ENCODE measurements at places on chromosomes 5 and 9.

- DNase-seq: no peak
These were observed 59.6 kb upstream of the CPLANE1 start for GRCh38 chr5:37308793-37309192.

DNA sequence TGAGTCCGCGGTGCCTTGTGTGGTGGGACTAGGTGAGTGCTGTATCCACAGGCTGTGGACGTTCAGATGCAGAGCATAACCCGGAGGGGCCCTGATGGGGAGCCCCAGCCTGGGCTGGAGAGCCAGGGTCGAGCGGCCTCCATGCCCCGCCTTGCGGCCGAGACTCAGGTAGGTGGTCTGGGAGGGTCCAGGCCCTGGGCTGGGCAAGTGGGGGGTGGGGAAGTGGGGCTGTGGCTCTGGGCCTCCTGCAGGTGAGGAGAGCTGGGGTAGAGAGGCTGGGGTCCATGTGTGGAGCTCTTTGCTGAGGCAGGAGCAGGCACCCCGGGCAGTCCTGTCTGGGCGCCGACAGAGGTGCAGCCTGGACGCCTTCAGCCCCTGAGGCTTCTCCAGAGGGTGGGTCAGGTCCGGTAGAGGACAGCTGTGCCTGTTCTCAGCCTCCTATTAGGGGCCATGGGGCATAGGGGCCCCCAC is 241.1 kb downstream of the CACNA1B start:
- DNase-seq: no peak

- no peak for DNase-seq
These were observed 75.2 kb upstream of the RASGRF2 start for GRCh38 chr5:80884929-80885328.

DNA sequence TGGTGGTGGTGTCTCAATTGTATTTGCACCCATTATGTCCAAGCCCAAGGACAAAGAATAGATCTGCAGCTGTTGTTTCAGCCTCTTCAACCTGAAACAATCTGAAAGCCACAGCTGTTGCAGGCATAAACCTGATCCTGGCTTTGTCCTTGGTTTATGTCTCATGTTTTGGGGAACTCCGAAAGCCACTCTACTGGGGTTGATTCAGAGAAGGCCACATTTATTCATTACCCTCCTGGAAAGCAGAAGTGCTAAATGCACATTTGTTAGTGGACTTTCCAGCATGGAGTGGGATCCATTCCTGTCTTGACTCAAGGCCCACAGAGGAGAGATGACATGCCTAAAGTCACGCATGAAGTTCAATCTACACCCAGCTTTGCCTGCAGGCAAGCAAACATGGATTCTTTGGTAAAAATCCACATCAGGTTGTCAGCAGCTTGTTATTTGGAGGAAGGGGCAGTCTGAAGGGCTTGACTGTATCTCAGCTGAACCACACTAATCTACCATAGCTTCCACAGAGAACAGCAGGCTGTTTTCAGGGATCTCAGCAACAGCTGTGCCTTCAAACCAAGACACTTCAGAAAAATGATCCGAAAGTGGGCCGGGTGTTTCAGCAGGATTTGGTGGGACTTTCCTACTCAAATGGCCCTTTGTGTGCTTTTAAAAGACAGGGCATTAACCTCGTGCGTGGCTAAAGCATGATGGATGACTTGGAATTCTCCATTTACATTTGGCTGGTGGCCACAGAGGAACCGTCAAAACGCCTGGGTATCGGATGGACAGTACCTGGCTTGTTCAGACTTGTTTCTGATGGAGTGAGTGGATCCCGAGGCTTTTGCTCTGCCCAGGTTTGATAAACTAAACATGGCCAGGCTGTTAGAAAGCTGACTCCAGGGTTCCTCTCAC is 36.2 kb upstream of the ADAM19 start:
- DNase-seq: no peak

DNA sequence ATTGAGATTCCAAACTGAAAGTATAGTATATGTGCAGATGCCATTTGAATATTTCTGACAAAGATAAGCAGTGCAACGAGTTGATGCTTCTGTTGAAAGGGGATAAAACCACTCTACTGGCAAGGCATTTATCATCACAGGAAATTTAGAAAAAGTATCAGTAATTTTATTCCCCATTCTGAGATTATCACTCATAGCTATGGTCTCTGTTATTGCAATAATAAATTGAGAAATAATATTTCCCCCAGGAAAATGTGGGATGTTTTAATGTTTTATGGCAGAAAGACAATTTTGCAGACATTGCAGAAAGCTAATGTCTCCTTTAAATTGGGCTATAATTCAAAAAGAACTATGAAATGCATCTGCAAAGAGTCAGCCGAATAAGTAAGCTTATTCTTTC is 1612.7 kb upstream of the ACO1 start:
- DNase-seq: no peak
